Tibial artery (tissue), 4 donors: ENCODE measurements at places on chromosomes 6 and 20.

GRCh38 chr6:131917318-131917717, 33.9 kb downstream of the CCN2 start:
- no peak for DNase-seq

- DNase-seq, result no peak
Measured at GRCh38 chr20:57543754-57544153, 17.2 kb upstream of the PCK1 start.

- no peak for DNase-seq
Measured at GRCh38 chr6:102389994-102390393, 996.5 kb downstream of the GRIK2 start.

DNA sequence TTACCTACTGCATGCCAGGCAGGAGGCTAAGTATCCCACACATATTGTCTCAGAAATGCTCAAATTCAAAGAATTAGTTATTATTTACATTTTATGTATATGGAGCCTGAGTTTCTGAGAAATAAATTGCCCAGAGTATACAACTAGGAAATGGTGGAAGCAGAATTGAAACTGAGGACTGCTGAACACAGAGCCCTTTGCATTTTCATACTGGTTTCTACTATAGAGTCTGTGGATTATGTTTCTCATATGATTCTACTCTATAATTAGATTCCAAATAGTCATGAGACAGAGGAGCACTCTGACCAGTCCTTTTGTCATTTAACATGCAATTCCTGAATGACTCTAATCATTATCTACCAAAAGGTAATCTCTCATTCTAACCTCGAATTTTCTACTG, 254.3 kb downstream of the LMBRD1 start:
- no peak for DNase-seq

DNA sequence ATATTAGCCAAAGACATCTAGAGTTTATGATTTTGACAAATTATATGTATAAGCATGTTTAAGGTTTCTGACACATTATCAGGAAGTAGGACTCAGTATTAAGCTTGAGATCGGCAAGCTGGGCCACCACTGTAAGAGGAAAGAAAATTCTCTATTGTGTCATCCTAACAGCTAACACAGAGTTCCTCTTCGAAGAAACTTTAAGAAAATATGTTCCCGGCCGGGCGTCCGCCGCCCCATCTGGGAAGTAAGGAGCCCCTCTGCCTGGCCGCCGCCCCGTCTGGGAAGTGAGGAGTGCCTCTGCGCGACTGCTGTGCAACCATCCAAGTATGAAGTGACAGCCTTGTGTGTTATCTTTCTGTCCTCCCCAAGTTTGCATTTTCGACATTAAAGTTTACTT, 23.0 kb downstream of the USP49 start:
- no peak for DNase-seq

GRCh38 chr6:47162793-47163192, 120.7 kb upstream of the ADGRF1 start:
- DNase-seq, result no peak

GRCh38 chr6:9614778-9615177, 800.1 kb downstream of the TFAP2A start:
- DNase-seq, result no peak

- DNase-seq, result no peak
Measured at GRCh38 chr6:42423244-42423643, 28.5 kb downstream of the TRERF1 start.

- no peak for DNase-seq
Measured at GRCh38 chr6:163412341-163412740, 2.2 kb upstream of the QKI start.

DNA sequence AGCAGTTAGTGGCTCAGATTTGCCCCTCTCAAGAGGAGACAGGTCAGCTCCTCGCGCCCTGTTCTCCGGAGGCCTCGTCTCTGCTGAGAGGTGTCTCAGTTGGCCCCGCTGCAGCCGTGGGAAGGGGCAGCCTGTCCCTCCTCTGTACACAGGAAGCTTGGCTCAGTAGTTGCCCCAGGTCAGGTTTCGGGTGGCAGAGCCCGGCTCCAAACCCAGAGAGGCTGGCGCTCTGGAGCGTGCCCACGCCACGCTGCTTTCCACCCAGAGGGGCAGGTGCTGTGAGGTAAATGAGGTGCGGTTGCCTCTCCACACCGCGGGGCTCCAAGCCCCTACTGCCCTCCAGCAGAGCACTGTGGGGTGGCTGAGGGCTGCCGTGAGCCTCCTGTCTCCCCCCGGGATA, 16.0 kb downstream of the DYNLT1 start:
- peak; percentile 66 for DNase-seq

DNA sequence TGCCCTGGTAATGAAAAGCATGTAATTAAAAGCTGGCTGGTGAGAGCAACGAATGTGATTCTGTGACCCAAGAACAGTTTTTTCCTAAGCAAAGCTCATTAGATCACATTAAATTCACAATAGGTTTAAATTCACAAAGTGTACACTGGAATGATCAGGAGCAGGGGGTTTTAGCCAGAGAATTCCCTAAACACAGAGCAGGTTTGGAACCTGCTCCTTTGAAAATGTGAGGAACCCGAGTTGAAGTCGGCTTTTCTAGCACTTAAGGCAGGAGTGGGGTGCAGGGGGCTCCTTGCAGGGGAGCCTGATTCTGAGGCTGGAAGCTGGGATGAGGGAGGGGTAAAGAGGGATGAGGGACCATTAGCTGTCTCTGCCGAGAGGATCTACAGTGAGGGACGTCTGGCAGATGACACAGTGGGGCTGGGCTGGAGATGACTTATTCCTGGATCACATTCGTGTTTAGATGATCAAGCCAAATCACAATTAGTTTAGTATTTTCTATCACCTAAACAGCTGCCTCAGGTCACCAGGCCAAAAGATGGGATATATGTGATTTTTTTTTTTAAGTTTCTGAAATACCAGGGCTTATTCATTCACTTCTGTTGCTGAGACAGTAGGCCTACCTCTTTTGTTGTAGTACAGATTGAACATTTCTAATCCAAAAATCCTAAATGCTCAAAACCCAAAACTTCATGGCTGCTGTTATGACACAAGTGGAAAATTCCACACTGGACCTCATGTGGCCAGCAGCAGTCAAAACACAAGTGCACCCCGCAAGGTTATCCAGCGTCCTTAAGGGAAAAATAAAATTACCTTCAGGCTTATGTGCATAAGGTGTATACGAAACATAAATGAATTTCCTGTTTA, 93.1 kb upstream of the HIVEP1 start:
- no peak for DNase-seq

GRCh38 chr6:148479497-148479896, 136.9 kb downstream of the SASH1 start:
- DNase-seq, result no peak

- DNase-seq, result no peak
Measured at GRCh38 chr6:74604279-74604678, 601.6 kb downstream of the COL12A1 start.

GRCh38 chr6:118298476-118299427, 249.3 kb upstream of the PLN start:
- no peak for DNase-seq

DNA sequence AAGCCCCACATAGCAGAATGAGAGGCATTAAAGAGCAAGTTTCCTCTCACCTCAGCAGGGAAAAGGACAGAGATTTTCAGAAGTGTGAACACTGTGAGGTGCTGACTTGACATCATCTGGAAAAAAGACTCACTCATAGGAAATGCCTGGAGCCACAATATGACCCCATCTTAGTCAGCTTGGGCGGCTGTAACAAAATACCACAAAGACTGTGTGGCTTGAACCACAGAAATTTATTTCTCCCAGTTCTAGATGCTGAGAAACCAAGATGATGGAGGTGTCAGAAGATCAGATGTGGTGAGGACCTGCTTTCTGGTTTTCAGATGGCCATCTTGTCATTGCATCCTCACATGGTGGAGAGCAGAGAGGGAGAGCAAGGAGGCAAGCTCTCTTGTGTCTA, 253.1 kb downstream of the ADGB start:
- no peak for DNase-seq

GRCh38 chr6:39040080-39040673, 8.4 kb upstream of the GLP1R start:
- peak; percentile 15 for DNase-seq

DNA sequence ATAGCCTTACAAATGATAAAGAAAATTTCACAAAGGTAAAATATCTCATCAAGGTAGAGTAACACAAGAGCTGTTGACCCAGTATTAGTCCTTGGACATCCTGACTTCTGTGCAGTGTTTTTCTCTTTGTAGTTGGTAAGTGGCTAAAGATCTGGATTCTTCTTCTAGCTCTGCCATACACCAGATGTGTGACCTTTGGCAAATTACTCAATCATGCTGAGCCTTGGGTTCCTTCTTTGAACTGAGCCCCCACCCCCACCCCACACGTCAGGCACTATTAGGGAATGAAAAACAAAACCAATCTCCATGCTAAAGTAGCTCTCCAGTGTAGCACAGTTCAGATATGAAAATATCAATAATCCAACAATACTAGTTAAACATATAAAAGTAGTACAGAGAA, 15.1 kb upstream of the TRIM39 start:
- DNase-seq, result no peak

- no peak for DNase-seq
Measured at GRCh38 chr20:43662943-43663655, 3.8 kb upstream of the MYBL2 start.

- no peak for DNase-seq
Measured at GRCh38 chr6:155493026-155493693, 37.5 kb upstream of the NOX3 start.

DNA sequence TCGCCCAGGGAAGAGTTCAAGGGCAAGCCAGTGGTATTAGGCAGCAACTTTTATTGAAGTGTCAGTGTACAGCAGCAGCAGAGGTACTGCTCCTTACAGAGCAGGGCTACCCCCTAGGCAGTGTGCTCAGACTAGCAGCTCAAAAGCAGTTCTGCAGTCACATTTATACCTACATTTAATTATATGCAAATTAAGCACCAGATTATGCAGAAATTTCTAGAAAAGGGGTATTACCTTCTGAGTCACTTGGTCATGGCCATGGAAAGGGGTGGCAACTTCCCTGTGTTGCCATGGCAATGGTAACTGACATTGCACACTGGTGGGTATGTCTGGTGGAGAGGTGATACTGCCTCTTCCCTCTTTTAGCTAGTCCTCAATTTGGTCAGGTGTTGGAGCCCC, 2.1 kb upstream of the ZKSCAN4 start:
- no peak for DNase-seq

DNA sequence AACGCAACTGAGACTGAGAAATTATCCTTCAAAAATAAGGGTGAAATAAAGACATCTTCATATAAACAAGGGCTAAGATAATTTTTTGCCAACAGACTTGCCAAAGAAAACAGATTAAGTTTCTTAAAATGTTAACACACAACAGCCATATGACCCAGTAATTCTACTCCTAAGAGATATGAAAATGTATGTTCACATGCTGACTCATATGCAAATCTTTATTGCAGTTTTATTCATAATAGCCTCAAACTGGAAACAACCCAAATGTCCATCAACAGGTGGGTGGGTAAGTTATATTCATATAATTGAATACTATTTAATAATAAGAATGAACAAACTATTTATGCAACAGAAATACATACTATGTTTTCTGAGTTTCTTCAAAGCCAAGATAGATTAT, 140.1 kb downstream of the REV3L start:
- no peak for DNase-seq

GRCh38 chr6:145829950-145830349, 15.4 kb upstream of the FBXO30 start:
- no peak for DNase-seq

DNA sequence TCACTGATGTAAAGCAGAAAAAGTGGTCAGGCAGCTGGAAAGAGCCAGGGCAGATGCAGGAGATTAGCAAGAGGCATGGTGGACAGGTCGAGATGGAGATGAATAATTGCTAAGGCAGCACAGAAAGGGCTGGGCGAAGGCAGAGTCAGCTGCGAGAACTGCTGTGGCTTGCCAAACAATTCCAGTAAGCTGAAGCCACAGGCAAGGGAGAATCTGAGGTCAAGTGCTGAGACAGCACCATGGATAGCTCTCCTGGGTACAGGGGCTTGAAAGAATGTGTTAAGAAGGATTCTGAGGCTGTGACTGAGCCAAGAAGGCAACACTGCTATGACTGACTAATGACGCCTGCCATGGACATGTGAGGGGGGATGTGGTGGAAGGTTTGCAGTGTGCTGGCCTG, 220.8 kb upstream of the FOXA2 start:
- DNase-seq, result no peak

DNA sequence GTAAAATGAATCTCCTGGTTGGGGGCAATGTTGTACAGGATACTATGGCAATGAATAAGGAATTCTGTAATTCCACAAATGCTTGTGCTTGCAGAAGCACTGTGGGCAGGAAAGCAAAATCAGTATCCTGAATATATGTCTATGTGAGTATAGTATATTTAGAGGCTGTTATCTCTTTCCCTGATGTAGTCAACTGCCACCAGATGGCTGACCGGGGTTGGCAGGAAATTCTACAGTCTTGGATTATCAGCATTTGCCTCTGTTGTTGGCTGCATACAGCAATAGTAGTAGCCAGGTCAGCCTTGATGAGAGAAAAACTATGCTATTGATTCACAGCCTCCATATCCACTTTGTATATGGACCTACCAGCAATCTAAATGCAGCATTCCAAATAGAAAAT, 425.1 kb upstream of the JAG1 start:
- no peak for DNase-seq

GRCh38 chr6:3013901-3014674, 14.4 kb downstream of the NQO2 start:
- DNase-seq, result no peak
